ENCODE measurements at places on chromosomes 16 and 17.

GRCh38 chr17:19857640-19858039, 10.1 kb downstream of the ULK2 start:
- DNase-seq, result no peak

- no peak for DNase-seq
These were observed 34.7 kb downstream of the GJC1 start for GRCh38 chr17:44795421-44795820.

DNA sequence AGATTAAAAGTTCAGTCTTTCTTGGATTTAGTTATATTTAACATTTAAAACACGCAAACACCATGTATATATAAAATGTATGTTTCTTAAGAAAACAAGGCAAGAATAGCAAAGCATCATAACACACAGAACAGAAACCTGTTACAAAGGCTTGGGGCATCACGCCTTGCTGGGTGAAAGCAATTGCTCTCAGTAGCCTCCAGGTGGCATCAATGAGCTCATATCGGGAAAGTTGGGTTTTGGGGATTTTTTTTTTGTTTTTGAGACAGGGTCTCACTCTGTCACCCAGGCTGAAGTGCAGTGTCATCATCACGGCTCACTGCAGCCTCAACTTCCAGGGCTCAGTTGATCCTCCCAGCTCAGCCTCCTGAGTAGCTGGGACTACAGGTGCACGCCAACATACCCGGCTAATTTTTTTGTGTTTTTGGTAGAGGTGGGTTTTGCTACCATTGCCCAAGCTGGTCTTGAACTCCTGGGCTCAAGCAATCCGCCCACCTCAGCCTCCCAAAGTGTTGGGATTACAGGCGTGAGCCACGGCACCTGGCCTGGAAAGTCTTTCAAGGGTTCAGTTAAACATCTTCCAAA, 56.9 kb downstream of the CYB5D2 start:
- peak; percentile 35 for DNase-seq

DNA sequence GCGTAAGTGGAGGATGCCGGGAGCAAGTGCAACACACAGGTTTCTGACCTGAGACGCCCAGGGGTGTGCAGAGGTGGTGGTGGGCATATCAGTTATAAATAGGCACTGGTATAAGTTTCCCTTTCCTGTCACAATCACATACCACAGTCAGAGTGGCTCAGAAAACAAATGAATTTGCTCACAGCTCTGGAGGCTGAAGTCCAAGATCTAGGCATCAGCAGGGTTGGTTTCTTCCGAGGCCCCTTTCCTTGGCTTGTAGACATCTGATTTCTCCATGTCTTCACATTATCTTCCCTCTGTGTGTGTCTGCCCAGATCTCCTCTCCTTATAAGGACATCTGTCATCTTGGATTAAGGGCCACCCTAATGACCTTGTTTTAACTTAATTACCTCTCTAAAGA, 250.5 kb upstream of the TNRC6C start:
- no peak for DNase-seq

DNA sequence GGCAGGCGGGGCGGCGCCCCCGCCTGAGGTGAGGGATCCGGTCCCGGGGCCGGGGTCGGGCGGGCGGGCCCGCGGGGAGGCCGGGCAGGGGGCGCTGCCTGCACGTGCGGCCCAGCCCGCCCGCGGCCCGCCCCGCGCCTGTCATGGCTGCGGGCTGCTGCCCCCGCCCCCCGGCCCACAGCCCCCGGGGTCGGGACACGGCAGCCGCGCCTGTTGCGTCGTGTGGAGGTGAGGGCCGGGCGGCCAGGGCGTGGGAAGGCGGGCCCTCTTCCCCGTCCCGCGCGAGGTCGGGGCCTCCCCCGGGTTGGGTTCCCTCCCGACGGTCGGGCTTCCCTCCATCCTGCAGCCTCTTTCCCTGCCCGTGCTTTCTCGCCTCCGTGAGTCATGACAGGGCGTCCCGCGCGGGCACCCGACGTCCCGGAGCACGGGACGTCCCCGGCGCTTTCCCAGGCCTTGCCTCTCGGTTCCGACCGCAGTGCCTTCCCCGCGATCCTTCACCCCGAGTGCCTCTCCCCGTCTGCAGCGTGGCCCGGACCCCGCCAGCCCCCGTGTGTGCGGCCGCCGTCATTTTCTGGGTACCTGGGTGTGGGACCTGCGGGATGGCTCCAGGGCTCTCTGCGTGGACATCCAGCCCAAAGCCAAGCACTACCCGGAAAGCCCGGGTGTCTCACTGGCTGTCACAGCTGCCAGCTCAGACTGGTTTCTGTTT, 76.7 kb downstream of the CHD9 start:
- peak; percentile 52 for DNase-seq

GRCh38 chr16:65312795-65313194, 190.9 kb upstream of the CDH11 start:
- DNase-seq, result no peak

- DNase-seq, result peak; percentile 14
These were observed 232.7 kb downstream of the SOX9 start for GRCh38 chr17:72353502-72353901.

DNA sequence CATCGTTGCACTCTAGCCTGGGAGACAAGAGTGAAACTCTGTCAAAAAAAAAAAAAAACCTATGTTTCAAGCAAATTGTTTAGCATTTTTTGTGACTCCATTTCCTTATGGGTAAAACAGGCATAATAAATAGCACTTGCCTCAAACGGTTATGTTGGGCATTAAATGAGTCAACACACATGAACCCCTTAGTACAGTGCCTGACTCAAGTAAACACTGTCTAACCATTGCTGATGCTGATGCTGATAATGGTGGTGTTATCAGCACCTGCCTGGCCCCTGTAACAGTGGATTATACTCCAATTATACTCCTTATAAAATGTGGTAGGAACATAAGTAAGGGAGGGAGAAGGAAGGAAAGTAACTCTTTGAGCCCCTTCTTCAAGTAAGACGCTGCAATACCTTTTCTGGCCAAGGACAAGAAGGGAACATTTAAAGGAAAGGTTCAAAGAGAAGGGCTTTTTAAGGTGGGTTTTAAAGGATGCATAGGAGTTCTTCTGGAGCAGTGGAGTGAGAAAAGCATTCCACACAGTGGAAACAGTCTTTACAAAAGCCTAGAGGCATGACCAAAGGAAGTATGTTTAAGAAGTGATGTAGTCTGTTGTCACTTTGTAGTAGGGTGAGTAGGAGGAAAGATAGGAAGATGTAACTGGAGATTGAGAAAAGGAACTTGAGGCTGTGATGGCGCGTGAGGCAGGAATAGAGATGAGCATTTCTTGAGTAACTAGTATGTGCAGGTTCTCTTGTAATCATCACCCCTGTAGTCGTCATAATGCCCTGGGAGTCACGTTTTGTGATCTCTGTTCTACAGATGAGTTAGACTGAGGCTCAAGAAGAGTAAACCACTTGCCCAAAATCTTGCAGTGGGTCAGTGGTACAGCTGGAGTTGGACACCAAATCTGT, 4.3 kb downstream of the SCNN1B start:
- no peak for DNase-seq

DNA sequence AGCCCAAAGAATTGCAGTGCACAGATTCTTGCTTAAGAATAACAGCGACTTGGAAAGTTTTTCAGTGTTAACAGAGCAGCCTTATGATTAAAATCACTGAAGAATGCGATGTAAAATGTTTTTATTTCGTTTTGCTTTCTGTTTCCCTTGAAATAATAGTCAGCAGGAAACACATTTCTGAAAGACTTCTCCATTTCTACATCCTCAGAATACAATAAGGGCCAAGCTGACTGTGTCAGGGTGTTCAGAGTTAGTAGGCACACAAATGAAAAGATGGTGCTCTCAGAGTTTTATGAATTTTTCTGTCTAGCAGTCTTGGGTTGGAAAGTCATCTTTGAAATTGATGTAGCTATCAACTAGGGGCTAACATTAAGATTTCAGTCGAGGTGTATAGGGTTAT, 582.9 kb upstream of the RBFOX1 start:
- DNase-seq, result no peak

GRCh38 chr16:49359591-49359990, 14.0 kb upstream of the C16orf78 start:
- DNase-seq, result no peak

DNA sequence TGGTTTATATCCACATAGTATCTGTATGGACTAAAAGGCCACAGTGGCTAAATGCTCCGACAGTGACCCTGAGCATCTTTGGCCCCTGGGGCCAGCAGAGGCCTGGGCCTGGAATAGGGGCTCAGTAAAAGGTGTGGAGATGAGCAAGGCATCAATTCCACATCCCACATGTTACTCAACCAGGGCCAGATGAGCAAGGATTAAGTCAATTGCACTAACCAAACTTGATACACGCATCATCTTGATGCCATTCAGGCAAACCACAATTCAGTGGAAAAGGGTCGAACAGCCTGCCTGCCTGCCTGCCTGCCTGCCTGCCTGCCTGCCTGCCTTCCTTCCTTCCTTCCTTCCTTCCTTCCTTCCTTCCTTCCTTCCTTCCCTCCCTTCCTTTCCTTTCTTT, 53.5 kb upstream of the DNAJA2 start:
- DNase-seq, result no peak

DNA sequence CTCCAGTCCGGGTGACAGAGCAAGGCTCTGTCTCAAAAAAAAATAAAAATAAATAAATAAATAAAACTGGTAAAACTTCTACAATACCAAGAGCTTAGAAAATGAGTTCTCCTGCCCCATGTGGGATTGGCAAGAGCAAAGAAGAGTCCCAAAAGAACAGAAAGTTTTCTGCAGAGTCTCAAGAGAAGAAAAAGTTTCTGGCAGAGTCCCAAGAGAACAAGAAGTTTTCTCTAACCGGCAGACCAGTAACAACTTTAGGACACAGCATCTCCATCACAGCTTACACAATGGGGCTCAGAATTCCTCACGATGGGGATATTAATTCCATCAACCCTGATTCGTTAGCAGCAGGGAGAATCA, 1.1 kb downstream of the SLC39A11 start:
- DNase-seq, result peak; percentile 61

- DNase-seq, result peak; percentile 5
These were observed 14.0 kb upstream of the ELAC2 start for GRCh38 chr17:13031718-13032350.

- DNase-seq, result no peak
These were observed 3.0 kb downstream of the ABHD15 start for GRCh38 chr17:29563816-29564215.

GRCh38 chr16:68146585-68146984, 61.4 kb downstream of the NFATC3 start:
- DNase-seq, result no peak

- DNase-seq, result no peak
These were observed 239.1 kb downstream of the GRIN2A start for GRCh38 chr16:9943121-9943520.

GRCh38 chr17:33962857-33963655, 292.0 kb upstream of the CCL2 start:
- no peak for DNase-seq

DNA sequence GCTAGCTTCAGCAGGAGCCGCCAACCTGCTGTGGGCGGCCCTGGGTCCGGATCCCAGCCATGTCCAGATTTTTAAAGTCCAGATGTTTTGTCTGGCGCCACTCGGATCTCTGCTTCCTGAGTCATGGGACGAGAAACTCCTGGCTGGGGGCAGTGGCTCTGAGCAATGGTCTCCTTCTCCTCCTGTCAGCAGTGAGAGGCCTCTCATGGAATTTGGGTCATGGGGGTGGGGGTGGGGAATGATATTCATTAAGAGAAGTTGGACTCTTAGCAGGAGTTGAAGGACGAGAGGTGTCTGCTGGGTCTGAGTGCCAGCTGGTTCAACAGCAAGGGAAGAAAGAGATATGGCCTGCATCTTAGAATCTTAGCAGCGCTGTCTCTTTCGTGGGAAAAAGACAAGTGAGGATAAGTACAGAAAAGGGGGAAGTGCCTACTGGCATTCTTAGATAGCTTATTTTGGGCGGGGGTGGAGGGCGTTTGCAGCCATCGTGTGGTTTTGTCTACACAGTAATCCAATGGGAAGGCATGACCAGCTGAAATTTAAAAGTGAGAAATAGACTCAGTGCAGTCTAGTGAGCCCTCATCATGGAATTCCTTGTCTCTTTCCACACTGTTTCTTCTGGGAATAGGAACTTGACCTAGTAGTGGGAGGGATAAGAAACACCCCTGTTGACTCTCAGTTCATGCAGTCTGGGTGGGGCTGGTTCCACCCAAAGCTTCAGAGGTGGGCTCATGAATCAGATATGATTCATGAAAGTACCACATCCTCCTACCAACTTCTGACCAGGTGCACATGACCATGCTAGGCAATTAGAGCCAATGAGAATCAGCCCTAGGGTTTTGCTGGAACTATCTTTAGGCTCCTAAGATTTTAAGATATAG, 80.5 kb downstream of the MYH13 start:
- no peak for DNase-seq

DNA sequence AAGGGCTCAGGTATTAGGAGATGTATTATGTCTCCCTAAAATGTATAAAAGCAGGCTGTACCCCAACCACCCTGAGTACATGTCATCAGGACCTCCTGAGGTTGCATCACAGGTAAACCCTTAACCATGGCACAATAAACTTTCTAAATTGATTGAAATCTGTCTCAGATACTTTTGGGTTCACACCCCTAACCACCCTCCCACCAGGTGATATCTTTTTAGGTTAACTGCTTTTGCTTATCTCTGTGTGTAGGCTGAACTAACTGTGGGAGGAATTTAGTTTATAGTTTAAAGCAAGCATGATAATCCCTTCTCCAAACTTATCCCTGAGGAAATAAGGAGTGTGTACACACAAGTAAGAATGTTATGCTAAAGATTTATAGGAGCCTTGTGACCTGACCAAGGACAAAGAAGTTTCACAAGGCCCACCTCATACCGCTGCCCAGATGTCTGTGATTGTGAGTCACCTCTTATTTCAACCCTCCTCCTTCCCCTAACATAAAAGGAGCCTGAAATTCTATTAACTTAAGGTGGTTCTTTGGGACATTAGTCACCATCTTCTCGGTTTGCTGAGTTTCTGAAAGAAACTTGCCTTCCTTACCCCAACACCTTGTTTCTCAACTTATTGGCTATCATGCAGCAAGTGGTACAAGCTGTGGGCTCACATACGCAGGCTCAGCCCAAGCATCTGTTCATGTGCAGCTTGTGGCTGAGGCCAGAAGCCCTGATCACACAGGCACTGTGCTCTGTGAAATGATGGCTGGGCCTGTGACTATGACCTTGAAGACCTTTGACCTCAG, 11.3 kb downstream of the PRSS22 start:
- DNase-seq, result no peak

GRCh38 chr17:77445760-77446532, 305.2 kb downstream of the SEC14L1 start:
- no peak for DNase-seq
